ENCODE measurements at places on chromosomes 1 and 21.
A peak's percentile ranks its signal among the peaks of the same experiment; 100 is the strongest.

DNA sequence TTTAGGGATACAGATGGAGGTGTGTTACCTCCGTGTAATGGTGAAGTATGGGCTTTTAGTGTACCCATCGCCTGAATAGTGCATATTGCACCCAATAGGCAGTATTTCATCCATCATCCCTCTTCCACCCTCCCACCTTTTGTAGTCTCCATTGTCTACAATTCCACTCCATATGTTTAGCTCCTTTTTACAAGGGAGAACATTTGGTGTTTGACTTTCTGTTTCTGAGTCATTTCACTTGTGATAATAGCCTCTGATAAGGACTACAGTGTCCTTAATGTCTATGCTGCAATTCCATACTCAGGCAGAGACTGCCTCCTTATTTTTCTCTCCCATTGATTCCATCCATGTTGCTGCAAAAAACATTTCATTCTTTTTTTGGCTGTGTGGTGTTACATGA is 48.7 kb downstream of the OVGP1 start:
- no peak for DNase-seq

DNA sequence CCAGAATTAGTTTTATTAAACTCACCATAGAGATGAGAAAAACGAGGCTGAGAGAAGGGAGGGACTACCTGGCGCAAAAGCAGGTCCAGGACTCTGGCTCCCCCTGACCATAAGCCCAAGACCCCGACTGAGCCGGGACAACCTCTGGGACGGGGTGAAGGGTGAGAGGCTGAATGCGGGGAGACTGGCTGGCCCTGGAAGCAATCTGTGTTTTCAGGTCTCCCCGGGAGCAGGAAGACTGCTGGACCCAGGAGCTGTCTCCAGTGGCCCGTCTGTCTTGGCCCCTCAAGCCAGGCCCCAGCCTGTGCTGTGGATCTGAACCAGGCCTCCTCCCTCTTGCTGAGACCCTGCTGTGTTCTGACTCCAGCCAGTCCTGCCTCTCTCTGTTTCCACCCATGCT is 240.8 kb downstream of the TRABD2B start:
- DNase-seq: no peak

GRCh38 chr1:41767534-41768525 is 150.9 kb downstream of the HIVEP3 start:
- DNase-seq: no peak

- no peak for DNase-seq
These were observed 79.3 kb upstream of the LAMC2 start for GRCh38 chr1:183106746-183107145.

DNA sequence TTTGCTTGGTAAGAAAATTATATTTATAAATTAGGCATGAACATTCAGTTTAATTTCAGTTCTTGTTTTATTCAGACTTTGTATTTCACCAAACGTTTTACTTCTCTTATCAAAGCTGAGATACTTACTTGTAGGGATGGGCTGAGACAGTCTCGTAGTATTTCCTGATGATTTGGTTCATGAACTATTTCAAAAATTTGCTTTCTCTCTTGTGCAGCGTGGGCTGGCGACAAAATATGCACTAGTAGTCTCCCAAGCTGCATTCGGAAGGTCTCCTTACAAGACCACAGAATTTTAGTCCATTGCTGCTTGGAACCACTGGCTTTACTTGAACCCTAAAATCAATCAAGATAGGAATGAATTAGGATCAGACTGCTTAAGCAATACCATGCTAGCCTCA is 91.7 kb upstream of the GNG4 start:
- DNase-seq: no peak

GRCh38 chr1:235253219-235253962 is 74.6 kb downstream of the ARID4B start:
- peak; percentile 70 for DNase-seq

DNA sequence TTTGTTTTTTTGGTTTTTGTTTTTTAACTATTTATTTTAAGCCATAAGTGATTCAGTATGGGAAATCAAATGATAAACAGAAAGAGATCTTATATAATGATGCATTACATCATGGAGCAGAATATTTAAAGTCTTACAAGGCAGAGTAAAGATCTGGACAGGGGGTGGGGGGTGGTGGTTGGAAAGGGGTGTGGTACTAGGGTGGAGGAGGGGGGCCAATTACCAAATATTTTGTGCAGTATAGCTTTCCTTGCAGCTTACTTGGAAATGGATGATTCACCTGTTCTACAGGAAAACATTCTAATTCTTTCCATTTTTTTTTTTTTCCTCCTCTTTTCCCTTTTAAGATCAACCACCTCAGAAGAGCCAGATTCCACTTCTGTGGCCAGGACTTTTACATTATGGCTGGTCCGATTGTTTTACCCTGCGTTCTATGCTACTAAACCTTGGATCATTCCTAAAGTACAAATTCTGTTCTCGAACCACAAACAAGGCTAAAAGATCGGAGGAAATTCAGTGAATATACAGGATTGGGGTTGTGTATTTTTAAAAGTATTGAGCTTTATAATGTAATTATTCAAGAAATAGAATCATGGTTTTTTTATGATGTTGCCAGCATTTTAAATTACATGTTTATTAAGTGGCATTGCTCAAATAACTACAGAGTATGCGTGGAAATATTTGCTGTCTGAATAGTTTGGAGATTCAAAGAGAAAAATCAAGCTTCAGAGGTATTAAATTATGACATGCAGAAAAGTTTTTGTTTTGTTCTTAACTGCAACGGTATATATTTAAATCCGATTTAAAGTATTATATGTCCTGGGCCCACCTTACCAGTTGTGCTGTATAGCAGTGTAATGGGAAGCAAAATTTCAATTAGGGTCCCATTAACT is 859.5 kb downstream of the USP25 start:
- no peak for DNase-seq
